ENCODE measurements at places on chromosomes 12 and 14.

DNA sequence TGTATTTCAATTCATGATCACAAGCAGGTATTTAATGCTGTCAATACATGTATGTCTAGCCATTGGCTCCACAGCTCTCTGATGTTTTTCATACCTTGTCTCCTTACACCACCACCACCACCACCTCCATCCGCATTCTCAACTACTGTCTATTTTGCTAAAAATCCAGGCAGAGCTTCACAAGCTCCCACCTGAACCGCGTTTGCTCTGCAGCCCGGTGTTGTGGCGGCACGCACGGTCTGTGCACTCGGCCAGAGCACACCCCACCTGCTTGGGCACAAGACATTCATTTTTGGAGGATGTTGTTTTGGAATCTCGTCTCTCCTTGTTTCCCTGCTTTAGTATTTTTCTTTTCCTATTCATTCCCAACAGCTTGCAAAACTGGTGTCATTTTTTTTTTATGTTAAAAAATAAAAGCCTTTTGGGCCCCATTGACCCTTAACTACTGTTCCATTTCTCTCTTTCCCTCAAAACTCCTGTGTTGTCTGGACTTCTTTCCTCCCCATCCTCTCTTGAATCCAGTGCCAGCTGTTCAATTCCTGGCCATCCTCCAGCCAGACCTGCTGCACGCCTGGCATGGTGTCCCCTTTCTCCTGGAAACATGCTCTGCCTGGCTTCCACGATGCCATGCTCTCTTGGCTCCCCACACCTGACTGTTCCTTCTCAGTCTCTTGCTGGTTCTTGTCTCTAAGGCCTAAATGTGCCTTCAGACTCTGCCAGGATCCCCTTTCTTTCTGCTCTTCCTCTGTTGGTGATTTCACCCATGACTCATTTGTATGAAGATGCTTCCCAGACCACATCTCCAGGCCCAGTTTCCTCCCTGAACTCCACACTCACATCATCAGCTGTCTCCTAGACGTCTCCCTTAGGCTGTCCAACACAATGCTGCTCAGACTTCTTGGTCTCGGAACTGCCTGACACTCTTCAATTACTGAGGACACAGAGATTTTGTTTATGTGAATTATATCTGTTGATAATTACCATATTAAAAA is 37.9 kb downstream of the PIWIL1 start:
- DNase-seq = no peak

- no peak for DNase-seq
These were observed 71.1 kb downstream of the EPS8 start for GRCh38 chr12:15717940-15718567.

DNA sequence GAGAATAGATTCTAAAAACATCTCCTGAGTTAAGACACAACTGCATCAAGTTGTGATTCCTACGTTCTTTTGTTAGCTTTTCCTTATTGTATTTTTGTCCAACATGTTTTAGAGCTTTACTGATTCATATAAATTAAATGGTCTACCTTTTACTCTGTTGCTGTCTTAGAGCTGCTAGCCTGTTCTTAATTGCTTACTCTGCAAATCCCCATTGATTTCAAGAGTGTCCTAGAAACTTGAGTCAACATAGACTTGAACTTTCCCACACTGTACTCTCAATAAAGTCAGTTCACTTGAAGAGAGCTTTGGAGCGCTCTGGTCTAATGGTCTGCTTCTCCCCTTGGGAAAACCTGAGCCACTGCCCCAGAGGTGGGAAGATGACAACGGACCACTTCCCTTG is 343.9 kb downstream of the CCER1 start:
- no peak for DNase-seq

DNA sequence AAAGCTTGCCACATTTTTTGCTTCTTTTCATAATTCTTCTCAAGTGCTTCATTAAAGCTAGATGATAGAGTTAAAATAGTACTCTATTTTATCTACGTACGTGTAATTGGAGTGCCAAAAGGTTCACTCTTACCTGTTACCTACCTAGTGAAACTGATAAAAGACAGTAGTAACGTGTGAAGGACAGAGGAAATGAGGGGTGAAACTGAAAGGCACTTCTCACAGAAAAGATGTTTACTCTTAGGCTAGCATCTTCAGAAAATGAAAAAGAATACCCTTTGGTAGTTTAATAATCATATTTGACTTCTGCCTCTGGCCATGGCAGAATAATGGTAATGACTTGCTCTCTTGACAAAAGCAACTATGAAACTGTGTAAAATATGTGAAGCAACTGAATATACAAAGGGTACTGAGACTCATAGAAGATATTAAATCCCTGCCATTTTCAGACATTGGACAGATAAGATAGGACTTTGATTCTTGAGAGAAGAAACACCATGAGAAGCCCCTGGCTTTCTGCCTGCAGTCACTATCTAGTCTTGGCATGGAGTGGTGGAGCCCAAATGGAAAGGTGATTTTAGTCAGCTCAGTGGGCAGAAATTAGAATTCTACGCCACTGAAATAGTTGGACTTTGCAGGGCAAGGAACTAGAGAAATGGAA is 6.3 kb upstream of the EVL start:
- DNase-seq = no peak

DNA sequence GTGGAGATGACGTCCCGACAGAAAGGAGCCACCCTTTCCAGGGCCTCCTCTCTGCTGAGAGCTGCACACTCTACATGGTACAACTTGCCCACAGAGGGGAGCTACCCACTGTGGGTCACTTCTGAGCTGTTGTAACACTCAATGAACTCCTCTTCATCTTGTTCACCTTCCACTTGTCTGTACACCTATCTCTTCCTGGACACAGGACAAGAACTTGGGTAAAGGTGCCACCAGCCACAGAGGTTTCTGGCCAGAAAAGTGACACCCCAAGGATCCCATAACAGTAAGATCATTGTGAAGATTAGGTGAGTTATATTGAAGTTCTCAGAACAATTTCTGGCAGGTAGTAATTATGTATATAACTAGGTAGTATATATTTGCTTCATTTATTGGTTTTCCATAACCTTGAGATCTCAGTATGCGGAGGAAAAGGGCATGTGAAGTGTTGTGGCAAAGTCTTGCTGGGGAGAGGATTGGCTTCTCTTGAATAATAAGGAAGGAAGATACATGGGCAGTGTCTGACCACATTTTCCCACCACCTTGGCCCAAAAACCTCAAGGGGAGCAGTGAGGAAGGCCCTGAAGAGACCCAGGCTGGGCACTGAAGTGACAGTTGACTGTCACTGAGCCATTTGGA is 34.2 kb downstream of the KRT76 start:
- DNase-seq = no peak

DNA sequence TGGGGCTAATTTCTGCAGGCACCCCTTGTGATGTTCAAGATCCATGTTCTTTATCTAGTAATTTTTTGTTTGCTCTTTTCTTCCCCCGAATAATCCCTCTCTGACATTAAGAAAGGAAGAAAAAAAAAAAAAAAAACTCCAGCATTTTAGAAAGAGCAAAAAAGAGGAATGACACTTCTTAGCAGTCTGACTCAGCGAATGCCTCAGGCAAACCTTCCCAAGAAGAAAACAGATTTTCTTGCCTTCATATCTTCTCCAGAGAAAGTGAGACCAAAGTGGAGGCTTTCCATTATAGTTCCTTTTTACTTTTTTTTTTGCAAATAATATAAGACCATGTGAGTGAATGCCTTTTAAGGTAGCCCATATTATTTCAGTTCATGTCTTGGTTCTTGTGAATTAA is 479.0 kb upstream of the SYT1 start:
- DNase-seq = no peak

GRCh38 chr14:81454572-81455218 is 54.6 kb upstream of the STON2 start:
- DNase-seq = no peak

DNA sequence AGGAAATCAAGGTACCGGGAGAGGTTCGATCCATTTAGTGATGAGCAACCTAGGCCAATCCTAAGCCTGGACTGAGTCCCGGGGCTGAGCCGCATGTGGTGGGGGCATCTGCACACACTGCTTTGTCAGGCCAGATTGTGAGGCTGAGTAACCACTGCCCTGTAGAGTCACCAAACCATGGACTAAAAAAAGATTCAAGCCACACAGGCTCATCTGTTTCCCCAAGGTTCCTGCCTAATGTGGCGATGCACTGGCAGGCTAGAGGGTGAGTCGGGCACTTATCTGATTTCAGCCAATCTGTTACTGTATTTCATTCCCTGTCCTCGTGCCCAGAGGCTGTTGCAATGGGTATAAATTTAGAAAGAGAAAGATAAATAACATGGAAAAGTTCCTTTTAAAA is 140.8 kb downstream of the TTC7B start:
- peak; percentile 29 for DNase-seq

DNA sequence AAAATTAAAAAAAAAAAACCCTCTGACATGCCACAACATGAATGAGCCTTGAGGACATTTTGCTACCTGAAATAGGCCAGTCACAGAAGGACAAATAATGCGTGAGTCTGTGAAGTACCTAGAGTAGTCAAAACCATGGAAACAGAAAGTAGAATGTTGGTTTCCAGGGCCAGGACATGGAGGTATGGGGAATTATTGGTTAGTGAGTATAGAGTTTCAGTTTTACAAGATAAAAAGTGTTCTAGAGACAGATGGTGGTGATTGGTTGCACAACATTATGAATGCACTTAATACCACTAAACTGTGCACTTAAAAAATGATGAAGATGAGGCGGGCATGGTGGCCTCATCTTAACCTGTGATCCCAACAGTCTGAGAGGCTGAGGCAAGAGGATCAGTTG is 47.6 kb upstream of the ZFP36L1 start:
- DNase-seq = no peak

DNA sequence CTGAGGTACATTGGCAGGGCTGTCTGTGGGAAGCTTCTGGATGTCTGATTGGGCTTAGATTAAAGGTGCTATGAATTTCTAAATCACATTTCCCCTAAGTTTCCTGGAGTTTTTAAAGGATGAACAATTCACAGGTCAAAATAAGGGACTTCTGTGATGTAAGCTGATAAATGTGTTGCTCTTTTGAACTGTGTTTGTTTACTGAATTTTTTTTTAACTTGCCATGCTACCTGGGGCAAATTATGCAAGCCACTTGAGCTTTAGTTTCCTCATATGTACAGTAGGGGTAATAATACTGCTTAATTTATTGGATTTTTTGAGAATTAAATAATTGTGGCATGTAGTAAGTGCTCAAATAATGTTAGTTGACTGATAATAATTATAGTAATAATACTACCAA is 52.8 kb upstream of the CCDC91 start:
- DNase-seq = no peak

- DNase-seq = no peak
These were observed 14.4 kb downstream of the MYBPC1 start for GRCh38 chr12:101609198-101609597.

DNA sequence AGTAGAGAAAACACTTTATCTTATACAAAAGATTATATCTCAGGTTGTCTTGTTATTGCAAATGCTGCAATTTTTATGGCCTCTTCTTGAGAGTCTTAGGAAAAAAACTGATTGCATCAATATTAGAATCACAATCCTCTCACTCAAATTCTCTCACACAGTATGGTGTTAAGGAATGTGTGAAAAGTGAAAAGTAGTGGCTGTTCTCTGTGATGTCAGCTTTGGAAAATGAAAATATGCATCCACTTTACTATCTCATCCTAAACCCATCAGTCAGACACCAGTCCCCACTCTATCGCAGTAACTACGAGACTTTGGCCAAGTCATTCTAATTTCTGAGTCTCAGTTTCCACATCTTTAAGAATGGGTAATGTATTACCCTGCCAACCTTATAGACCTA is 32.6 kb upstream of the NTF3 start:
- DNase-seq = no peak

DNA sequence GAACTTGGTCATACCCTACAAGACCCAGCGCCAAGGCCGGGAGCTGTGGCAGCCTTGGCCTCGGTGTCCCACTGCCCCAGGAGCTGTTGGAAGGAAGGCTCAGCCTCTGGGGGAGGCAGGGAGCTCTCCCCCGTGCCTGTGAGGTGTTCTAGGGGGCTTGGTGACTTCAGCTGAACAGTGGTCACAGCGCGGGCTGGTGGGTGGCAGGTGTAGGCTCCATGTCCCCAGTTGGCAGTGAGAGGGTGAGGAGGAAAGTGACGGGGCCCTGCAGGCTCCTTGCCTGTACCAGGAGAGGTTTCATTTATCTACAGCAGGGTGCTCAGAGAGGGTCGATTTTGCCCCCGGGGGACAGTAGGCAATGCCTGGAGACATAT is 47.5 kb downstream of the DLK1 start:
- DNase-seq = no peak

DNA sequence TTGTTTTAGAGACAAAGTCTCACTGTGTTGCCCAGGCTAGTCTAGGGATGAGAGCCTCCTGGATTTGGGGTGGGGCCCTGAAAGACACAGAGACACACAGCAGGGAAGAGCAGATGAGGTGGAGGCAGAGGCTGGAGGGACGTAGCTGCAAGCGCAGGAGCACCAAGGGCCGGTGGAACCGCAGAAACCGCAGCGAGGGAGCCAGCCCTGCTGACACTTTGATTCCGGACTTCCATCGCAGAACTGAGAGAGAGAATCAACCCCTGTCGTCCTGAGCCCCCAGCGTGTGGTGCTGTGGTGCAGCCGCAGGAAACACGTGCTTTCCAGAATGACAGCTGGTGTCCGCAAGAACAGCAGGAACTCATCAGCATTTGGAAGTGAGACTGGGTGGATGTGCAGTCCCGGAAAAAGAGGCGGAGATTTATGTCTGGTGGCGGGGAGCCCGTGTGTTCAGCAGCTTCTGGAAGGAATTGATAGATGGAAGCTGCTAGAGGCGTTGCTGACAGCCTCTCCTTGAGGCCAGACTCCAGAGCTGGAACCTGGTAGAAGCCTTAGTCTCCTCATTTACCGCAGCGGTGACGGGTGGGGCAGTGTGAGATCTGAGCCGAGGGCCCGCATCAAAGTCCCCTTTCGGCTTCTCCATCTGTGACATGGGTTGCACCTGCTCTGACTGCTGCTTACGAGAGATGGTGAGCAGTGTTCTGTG is 21.9 kb upstream of the KLC1 start:
- peak; percentile 68 for DNase-seq

- DNase-seq = peak; percentile 83
These were observed 62.7 kb downstream of the GALNT4 start for GRCh38 chr12:89461649-89462612.

DNA sequence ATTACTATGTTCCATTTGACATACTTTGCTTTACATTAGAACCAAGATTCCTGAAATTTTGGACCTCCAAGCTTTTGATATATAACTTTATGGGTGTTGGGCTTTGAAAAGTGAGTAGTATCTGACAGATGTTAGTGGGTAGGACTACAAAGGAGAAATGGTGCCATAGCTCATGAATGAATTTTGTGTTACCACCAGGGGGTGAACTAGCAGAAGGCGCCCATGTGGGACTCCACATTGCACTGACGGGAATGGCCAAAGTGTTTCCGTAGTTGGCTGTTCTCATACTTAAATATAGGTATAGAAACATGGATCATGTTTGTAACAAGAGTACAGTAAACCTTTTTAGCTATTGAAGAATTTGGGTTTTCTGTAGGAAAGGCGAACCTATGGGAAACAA is 337.5 kb downstream of the FLRT2 start:
- no peak for DNase-seq

- no peak for DNase-seq
These were observed 19.4 kb downstream of the COA8 start for GRCh38 chr14:103581954-103582703.

DNA sequence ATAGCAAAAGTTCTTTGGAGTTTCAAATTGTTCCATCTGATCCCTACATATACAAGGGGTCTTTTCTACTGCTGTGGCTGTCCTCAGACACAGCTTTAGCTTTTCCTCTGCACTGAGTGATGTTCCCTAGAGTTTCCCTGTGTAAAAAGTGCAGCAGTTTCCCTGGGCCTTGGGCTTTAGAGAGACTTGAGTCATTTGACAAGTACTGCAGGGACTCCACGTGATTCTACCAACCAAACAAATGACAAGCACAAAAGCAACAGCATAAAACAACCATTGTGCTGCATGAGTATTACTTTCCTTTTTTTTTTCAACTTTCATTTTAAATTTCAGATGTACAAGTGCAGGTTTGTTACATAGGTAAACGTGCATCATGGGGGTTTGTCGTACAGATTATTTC is 272.8 kb downstream of the PDZRN4 start:
- DNase-seq = no peak

Data from inflammatory macrophage treated with lipopolysaccharide for 4 hours (primary cell).